ENCODE measurements at places on chromosomes 2 and 18.

- DNase-seq = no peak
Measured at GRCh38 chr2:187775651-187776050, 221.4 kb upstream of the TFPI start.

GRCh38 chr2:219072741-219073250 lies 12.1 kb upstream of the IHH start:
- no peak for DNase-seq

GRCh38 chr2:60519231-60519863 lies 34.1 kb downstream of the BCL11A start:
- peak; percentile 55 for DNase-seq

DNA sequence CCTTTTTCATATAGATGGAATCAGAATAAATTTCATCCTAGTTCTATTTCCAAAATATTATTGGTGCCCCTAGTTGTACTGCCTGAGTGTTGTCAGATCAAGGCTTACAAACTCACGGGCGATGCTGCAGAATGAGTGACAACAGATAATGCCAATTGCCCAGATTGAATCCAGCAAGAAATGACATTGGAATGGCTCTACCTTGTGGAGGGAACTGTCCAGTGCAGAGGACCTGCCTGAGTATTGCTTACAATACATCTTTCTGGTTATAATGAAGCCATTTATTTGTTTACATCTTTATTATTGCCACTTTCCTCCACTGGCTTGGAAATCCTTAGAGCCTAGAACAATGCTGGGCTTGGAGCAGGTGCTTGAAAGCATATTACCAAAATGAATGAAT lies 7.8 kb upstream of the IL1R2 start:
- DNase-seq = no peak

DNA sequence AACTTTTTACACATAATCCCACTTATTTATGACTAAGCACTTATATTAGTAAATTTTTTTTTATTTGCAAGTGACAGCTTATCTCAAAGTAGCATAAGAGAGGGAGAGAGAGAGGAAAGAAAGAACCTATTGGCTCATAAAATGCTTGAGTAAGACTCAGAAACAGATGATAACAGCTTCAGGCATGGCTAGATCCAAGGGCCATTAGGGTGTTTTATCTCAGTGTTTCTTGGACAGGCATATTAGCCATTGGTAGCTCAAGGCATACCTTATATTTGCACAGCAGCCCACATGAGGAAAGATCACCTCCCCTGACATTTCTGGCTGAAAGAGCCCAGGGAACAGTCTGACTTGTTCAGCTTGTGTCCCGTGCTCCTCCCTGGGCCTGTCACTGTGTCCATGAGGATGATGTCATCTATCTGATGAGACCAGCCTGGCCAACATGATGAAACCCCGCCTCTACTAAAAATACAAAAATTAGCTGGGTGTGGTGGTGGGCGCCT lies 64.4 kb downstream of the IL1R2 start:
- DNase-seq = no peak

DNA sequence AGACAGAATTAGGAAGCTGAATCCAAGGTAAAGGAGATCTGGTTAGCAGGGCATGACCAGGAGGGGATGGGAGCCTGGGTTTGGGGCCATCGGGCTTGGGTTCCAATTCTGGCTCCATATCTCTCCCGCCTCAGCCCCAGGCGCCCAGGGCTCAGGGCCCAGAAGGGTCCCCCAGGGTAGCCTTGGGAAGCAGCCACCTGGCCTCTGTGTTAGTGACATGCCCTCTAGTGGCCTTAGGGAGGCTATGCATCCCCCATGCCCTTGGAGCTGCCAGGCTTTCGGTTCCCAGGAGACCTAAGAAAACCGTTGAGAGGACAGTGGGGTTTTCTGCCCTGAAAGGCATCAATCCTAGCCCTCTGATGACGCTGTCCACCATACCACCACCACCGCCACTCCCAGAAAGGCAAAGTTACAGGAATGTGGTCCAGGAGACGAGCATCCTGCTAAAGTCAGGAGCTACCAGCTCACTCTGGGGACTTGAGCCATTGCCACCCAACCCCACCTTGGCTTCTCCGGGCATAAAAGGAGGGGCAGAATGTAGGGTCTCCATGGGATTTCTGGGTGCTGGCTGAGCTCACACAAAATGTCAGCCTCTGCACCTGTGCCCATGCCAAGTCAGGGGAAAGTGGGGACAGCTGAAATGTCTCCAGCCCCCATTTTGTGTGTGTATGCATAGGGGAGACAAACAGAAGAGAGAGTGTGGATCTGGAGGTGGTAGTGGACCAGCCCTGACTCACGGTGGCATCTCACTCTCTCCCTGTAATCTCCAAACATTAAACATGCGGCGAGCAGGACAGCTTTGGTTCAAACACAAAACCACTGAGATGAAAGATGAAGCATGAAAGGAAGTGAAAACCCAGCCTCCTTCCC lies 56.5 kb downstream of the EMX1 start:
- peak; percentile 38 for DNase-seq

GRCh38 chr18:22510697-22511096 lies 93.0 kb upstream of the CTAGE1 start:
- no peak for DNase-seq

GRCh38 chr2:204775766-204776165 lies 230.5 kb downstream of the PARD3B start:
- no peak for DNase-seq
